ENCODE measurements at places on chromosomes 7 and 10.

DNA sequence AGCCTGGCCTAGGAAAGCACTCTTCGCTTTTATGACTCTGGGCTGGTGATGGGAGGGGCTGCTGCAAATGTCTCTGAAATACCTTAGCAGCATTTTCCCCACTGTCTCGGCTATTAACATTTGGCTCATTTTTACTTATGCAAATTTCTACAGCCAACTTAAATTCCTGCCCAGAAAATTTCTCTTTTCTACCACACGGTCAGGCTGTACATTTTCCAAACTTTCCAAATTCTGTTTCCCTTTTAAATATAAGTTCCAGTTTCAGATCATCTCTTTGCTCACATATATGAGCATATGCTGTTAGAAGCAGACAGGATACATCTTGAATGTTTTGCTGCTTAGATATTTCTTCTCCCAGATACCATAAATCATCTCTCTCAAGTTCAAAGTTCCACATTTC lies 332.3 kb downstream of the ADK start:
- DNase-seq = no peak

DNA sequence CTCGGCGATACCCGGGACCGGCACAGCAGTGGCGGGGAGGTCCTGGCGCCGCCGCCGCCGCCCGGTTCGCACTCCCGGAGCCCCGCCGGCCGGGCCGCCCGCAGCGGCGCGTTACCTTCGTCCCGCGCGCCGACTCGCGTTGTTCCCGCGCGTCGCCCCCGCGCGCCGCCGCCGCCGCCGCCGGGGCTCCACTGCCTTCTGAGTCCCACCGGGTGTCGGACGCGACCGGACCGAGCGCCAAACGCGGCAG lies at the start of gene EZH2:
Gene EZH2, minus strand, starts transcription at position 243 of the 250 bp plus-strand sequence. CDS start 36,993 bp downstream, outside the sequence.
- no peak for DNase-seq

- no peak for DNase-seq
These were observed 128.6 kb downstream of the WDR37 start for GRCh38 chr10:1184541-1185430.

DNA sequence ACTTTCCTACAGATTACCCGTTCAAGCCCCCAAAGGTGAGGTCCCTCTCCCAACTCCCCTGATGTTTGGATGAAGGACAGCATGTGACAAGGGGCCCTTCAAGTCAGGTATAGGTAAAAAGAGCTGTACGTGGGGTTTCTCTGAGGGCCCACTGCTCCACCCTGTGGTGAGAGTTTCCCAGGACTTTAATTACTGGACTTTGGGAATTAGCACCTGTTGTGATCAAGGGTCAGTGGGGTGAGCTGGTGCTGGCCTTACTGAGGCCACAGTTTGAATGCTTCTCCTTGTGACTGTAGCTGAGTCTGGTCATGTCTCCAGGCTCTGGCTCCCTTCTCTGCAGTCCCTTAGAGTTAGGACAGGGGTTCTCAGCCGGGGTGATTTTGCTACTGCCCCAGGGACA lies 16.8 kb downstream of the UBE2D4 start:
- DNase-seq = peak; percentile 18

DNA sequence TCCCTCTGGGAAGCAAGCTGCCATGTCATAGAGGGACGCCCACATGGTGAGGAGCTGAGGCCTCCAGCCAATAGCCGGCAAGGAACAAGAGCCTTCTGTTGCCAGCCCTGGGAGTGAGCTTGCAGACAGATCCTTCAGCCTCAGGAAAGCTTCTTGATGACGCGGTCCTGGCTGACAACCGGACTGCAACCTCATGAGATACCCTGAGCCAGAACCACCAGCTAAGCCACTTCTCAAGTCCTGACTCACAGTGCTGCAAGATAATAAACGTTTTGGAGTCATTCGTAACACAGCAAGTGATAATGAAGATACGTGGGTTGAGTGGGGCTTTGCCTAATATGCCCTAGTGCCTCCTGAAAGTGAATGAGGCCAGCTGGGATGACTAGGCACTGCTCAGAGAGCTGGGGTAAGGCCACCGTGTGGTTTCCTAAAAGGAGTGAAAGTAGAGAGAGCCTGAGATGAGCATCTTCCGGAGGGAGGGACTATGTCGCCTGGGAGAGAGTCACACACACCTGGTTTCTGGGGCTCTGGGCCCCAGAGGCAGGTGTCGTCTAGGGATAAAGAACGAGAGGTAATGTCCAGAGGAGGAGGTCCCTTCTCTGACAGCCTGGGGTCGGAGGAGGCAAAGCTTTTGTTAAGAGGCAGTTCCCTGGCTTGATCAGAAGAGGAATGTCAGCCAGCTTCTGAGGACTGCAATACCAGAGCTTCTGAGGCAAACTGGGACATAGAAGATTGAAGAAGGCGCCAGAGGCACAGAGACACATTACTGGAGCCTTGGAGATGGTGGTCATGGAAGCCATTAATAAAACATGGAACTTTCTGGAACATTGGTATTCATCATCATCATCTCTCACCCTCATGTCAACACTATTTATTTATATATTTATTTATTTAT lies 53.6 kb downstream of the PYROXD2 start:
- peak; percentile 69 for DNase-seq

DNA sequence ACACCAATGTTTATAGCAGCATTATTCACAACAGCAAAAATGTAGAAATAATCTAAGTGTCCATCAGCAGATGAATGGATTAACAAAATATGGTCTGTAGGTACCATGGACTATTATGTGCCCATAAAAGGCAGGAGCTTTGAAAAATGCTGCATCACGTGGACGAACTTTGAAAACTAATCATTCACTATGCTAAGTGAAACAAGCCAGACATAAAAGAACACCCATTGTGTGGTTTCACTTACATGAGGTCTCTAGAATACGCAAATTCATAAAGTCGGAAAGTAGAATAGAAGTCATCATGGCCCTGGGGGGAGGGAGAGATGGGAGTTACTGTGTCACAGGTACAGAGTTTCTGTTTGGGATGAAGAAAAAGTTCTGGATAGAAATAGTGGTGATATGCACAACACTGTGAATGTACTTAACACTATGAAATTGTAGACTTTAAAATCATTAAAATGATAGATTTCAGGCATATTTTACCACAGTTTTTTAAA lies 377.3 kb downstream of the SDK1 start:
- no peak for DNase-seq

DNA sequence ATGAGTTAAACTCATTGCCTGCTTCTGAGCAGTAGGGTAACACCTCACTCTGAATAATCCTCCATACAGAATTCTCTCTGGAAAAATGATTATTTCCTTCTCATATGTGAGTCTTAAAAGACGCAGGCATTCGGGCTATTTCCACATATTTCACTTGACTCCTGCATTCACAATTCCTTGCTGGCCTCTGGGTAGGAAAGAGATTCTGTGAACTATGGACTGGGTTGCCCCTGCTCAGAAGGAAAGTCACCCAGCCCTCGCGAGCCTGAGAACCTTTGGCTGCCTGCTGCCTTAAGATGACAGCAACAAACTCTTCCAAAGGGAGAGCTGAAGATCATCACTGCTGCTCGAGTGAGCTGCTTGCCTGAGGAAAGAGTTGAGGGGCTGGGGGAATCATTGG lies 216.8 kb downstream of the BAMBI start:
- DNase-seq = no peak

GRCh38 chr7:117402109-117402508 lies 25.2 kb downstream of the ASZ1 start:
- DNase-seq = no peak

GRCh38 chr7:1454542-1454941 lies 4.7 kb downstream of the MICALL2 start:
- no peak for DNase-seq

DNA sequence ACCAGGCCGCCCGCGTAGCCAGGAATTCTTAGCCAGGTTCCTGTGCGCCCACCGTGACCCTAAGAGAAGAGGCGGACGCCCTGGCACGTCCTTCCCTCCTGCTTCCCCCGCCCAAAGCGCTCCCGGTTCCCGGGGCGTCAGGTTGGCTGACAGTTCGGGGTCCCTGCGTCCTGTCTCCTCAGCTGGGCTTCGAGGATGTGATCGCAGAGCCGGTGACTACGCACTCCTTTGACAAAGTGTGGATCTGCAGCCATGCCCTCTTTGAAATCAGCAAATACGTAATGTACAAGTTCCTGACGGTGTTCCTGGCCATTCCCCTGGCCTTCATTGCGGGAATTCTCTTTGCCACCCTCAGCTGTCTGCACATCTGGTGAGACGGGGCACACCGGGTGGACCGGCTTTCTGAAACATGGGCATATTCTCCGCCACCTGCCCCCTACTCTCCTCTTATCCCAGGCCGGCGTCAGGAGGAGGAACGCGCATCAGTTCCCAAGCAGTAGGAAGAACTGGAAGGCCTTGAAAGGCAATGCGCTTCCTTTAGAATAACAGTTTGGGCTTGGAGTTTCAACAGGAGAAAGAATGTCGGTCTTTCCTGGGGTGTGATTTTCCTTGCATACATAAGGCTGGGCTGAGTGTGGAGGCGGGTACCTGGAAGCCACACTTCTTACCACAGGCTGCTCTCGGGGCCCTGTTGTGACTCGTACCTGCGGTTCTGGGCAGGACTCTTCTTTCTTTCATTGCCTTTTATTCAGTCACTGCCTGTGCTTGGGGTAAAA lies 728 bp downstream of the CAV2 start:
- no peak for DNase-seq

- no peak for DNase-seq
These were observed 47.1 kb downstream of the PAPSS2 start for GRCh38 chr10:87706731-87707130.

DNA sequence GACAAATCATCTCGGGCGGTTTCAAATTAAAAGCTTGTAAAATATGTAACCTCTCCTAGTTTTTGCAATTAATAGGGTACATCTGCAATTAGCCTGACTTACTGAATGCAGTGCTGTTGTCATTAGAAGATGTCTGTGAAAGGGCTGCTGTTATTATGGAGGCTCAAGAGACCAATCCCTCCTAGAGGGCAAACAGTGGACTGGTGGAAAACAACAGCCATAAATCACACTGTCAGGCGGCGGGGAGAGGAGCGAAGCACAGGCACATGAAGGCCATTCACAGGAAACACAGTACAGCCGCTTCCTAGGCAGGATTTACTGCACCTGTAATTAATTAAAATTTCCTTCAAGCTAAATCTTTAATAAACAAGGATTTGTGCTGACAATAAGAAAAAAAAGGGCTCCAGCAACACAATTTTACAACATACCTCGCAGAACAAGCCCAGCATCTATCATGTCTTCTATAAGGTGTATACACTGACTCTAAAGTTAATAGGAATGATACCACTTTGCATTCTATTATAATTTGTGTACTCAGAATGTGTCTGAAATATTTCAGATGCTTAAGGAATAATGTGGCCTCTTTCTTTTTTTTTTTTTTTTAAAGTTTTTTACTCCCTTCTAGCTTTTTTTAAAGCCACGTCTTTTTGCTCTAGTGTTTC lies 50.7 kb downstream of the ERCC6 start:
- DNase-seq = no peak

DNA sequence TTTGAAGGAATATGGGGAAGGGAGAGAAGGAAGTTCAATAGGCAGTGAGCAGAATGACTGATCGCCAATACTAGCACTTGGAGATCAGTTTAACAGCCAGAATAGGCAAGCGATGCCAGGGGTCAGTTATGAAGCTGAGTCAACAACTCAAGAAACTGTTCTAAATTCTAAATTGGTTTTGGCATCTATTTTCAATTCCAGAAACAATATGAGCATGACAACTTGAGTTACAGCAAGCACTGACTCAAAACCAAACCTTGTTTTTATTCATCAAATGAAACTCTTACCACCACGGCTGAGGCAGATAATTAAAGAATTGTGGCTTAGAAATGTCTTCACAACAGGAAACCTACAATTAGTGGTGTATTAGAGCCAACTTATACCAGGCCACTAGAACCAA lies 180.5 kb upstream of the ASAH2 start:
- no peak for DNase-seq

DNA sequence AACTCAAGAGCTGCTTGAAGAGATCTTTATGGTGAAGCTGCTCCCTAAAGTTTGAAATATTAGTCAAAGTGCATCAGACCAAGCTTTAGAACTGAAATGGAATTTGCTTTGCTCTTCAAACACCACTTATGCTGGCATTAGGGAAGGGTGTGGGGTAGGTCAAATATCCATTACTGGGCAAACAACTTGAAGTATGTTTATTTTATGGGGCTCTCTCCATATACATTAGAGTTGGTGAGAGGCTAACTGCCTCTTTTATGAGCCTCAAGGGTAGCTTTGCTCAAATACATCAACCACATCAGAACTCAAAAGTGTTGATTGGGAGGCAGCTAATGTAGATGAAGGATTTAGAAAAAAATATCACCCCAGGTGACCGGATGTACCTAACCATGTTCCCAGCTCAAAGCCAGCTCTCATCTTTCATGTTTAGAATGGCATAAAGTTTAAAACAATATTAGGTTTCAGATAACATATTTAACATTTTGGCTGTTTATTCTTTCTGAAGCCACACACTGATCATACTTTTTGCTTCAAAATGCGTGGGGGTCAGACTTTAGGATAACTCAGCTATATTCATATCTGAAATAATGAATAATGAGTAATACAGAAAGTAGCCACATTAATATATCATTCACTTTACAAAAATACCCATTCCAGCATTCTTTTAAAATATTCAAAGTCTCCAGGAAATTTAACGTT lies 318.6 kb downstream of the PTEN start:
- DNase-seq = no peak

GRCh38 chr10:132355297-132355696 lies 23.3 kb downstream of the LRRC27 start:
- DNase-seq = no peak

DNA sequence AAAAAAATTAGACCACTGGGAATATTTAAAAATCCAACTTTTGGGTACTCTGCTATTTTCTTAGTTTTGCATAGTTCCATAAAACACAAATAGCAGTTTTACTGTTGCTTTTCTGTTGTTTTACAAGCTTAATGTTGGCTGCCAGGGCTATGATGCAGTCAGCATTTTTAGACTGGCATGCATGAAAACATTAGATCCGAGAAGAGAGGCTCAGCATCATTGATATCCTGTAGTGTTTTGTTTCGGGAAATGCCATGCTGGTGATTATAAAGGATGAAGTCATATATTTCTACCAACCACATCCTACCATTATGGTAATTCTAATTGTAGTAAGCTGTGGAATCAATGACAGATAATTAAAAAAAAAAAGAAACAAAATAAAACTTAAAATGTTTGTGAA lies 104.6 kb downstream of the MBL2 start:
- no peak for DNase-seq

- no peak for DNase-seq
These were observed 151.3 kb upstream of the RSU1 start for GRCh38 chr10:16968416-16969041.

DNA sequence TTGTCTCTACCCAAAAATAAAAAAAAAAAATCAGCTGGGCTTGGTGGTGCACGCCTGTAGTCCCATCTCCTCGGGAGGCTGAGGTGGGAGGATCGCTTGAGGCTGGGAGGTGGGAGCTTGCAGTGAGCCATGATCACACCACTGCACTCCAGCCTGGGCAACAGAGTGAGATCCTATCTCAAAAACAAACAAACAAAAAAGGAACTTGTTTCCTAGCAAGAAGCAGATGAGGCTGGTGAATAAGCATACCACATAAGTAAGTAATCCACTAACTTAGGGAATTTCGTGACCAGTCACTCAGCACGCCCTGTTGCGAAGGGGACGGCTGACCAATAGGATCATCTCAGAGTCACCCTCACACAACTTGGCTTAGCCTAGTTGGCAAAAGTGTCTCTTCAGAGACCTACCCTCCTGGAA lies 64.6 kb downstream of the CUX1 start:
- DNase-seq = no peak

GRCh38 chr10:4070921-4071660 lies 286.1 kb upstream of the KLF6 start:
- DNase-seq = no peak

Data from left colon (tissue), 2 donors.